ENCODE measurements at places on chromosomes 16 and 17.

DNA sequence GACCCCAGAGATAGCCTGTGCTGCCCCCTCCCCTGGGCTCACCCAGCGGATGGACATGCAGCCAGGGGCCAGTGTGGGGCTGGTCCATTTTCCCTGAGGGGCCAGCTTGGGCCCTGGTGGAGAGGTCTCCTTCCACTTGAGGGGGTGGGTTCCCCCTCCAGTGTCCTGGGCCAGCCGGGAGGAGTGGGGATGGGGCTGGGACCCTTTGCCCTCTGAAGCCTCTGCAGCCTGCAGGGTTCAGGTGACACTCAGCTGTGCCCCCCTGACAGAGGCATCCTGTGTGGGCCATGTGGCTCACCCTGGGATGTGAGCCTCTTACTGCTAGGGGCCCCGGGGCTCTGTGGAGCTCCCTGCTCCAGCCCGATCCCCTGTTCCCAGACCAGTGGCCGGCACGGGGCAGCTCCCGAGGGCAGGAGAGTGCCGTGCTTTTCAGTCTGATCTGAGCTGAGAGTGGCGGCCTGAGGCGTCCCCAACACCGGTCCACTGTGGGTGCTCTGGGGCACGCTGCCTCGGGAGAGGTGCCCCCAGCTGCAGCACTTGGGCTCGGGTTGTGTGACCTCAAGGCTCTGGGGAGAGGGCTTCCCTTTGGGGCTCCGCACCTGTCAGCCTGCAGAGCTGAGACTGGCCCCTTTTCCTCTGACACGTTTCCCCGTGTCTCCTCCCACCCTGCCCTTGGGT, 439 bp upstream of the GNG13 start:
- DNase-seq, result no peak

DNA sequence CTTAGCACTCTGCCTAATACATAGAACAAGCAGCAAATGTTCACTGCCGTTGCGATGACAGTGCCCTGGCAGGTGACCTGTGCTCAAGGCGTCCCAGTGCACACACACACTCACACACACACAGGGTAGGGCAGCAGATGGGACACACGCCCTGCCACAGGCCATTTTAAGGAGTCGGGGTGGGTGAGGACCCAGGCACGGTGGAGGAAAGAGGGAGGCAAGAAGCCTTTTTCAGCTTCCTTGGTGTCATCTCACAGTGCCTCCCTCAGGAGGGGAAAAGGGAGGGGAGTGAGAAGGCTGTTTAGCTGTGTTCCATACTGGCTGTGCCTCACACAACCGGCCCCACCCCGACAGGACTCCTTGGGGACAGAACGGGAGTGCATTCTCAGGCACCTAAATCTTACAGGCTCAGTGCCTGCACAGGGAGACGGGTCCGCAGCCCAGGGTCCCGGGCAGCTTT, 1.5 kb downstream of the PITPNM3 start:
- DNase-seq, result no peak

- DNase-seq, result no peak
Observed at GRCh38 chr17:50221864-50222545, 20.6 kb upstream of the COL1A1 start.

- DNase-seq, result no peak
Observed at GRCh38 chr17:76369379-76369778, 15.0 kb upstream of the SPHK1 start.

- no peak for DNase-seq
Observed at GRCh38 chr17:68599091-68599490, 2.1 kb downstream of the FAM20A start.

GRCh38 chr16:14132696-14133048, 61.6 kb downstream of the MRTFB start:
- DNase-seq, result no peak

- no peak for DNase-seq
Observed at GRCh38 chr17:60496041-60496440, 30.0 kb downstream of the APPBP2 start.

- DNase-seq, result no peak
Observed at GRCh38 chr16:72523087-72523486, 351.1 kb upstream of the PMFBP1 start.

DNA sequence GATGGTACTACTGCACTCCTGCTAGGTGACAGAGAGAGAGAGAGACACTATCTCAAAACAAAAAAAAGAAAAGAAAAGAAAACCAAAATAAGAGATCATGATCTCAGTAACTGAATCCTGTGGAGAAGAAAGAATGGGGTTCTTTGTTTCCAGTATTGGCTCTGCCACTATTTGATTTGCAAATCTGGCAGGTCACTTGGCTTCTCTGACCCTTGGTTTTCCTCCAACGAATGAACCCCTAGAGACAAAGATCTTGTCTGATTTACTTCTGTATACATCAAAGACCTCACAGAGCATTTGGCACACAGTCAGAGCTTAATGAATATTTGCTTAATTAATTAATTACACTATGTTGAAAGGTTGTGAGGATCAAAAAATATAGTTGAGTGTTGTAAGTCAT, 47.9 kb upstream of the NLK start:
- DNase-seq, result no peak

- no peak for DNase-seq
Observed at GRCh38 chr16:69179328-69180010, 7.5 kb upstream of the SNTB2 start.

GRCh38 chr17:66449418-66449977, 147.1 kb downstream of the PRKCA start:
- no peak for DNase-seq

Measured in activated CD8-positive, alpha-beta T cell treated with anti-CD3 and anti-CD28 coated beads for 36 hours (primary cell).